T-helper 2 cell treated with Interferon-gamma antibody and Interleukin-4, amounts not matched to agents 100 ng/mL and 5 ng/mL, for 36 hours (primary cell): ENCODE measurements at places on chromosomes 2 and 18. TPM values are rescaled to one million over a fixed set of nuclear protein-coding genes. Genes with fewer than 3 reads are reported as not detected.

TXNDC9 gene
- 33.3 and 33.6 TPM in 2 replicates for total RNA-seq

GPR39 gene
- total RNA-seq: not detected in 2 replicates

NDUFB3 gene
- 132 and 137 TPM in 2 replicates for total RNA-seq

SCN7A gene
- not detected in 2 replicates for total RNA-seq

SFTPB gene
- total RNA-seq: not detected in 2 replicates

PRKAG3 gene
- not detected in 2 replicates for total RNA-seq

ITGB6 gene
- not detected in 2 replicates for total RNA-seq
